ENCODE measurements at places on chromosomes 6 and 20.

DNA sequence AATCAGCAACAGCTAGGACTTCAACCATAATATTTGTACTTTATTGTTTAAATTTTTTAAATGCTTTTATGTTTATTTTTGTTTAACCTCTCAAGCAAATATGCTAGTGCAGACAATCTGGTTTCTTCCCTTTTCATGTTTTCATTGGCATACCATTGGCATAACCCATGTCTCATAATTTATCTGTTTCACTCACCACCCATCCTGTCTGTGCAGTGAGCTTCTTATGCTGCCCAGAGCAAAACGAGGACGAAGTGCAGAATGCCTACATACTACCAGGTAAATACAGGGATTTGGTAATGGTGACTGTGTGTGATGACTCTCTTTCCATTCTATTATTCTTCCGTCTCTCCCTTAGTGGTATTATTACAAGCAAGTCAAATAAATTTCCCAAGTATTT lies 361.4 kb upstream of the KCNQ5 start:
- no peak for DNase-seq

- no peak for DNase-seq
Observed at GRCh38 chr20:61340157-61340556, 88.1 kb downstream of the CDH4 start.

GRCh38 chr20:37342231-37343177 lies 3.4 kb upstream of the SRC start:
- no peak for DNase-seq

DNA sequence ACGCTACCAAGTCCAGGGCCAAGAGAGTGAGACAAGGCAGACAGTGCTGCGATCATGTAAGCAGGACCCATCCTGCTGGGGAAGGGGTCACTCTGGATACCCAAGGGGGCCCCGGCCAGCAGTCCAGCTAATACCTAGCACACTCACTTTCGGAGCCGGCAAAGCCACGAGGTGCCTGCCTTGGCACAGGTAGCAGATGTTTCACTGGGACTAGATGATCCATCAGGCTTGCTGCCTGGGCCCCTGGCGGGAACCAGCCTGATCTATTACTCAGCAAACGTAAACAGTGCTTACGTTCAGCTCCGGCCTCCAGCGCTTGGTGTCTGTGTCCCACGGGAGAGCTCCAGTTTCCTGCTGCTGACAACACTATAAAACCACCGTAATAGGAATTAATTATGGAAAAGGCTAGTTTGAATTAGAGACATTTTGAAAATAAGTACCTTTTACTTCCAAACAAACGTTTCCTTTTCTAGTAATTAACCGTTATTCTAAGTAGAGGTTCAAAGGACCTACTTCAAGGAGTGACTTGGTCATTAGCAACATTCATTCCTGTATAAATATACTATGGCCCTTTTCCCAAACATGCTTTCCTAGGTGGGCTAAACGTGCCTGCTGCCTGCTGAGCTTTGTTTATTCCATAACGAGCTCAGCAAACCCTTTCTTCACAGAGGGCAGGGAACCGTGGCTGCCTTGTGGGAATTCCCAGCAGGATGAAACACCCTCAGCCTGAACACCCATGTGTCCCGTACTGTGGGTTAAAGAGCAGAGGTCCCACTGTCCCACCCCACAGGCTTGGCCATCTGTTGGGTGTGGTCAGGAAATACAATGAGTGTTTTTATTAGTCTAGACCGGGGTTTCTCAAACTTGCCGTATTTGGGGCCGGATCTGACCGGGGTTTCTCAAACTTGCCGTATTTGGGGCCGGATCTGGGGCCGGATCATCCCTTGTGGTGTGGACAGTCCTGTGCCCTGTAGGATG lies 18.4 kb downstream of the SLC22A23 start:
- DNase-seq = no peak

DNA sequence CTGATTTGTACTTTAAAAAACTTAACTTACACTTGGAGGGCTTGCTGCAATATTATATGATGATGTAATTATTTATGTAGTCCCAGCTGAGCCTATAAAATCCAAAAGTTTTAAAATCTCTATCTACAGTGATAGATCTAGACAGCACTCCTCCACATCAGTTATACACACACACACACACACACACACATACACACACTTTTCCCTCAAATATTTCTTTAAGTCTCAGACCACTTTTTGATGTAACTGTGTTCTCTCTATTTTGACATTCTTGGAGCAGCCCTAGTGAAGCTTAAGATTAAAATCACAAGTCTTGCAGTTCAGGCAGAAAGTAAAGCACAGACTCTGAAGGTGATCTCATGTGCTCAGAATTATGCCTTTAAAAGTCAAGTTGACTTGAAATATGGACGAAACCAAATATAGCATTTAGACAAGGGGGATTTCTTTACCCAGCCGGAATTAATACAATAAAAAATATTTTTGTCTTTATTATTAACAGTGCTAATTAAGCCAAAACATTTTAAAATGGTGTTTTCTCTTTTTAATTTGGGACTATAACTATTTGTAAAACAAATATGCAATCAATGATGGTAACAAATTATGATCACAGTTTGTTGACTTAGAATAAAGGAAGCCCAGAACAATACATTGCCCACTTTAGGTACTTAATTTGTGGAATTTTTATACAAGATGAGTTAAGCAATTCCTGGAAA lies 63.5 kb upstream of the TMEM30A start:
- no peak for DNase-seq

GRCh38 chr6:17101422-17102257 lies at the start of gene STMND1:
STMND1 (plus strand) TSS chr6:17102050; CDS start chr6:17102258, 208 bp downstream.
- DNase-seq = no peak

DNA sequence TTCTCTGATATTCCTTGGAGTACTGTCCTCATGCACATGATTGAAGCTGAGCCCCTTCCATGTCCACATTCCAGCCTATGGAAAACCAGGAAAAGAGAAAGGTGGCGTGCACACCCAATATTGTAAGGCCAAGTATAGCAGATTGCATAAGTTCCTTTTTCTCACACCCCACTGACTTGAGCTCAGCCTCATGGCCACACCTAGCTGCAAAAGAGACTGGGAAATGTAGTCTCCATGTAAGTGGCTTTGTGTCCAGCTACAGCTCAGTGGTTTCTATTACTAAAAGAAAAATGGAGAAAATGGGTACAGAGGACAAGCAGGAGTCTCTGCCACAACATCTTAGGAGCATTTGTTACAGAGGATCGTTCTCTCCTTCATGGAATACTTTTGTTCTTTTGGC lies 10.8 kb upstream of the UST start:
- no peak for DNase-seq

DNA sequence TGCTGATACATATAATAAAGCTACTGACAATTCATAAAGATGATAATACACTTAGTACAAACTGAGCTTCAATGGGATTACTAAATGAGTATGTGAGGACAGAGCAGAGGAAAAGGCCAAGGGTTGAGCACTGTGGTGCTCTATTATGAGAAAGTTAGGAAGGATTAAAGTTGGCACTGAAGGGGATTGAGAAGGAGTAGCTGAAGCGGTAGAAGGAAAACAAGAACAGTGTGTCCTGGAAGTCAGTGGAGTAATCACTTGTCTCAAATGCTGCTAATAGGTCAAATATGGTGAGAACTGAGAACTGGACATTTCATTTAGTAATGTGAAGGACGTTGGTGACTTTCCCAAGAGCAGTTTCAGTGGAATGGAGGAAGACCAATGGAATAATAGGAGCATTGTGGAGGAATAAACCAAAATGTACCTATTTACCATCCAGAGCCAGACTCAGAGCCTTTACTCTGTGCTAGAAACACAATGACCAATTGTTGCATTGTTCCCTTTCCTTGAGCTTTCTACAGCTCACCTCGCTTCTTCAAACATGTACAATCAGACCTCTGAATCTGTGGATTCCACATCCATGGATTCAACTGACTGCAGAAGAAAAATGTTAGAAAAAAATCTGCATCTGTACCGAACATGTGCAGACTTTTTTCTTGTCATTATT lies 255.9 kb downstream of the LAMA2 start:
- DNase-seq = no peak

DNA sequence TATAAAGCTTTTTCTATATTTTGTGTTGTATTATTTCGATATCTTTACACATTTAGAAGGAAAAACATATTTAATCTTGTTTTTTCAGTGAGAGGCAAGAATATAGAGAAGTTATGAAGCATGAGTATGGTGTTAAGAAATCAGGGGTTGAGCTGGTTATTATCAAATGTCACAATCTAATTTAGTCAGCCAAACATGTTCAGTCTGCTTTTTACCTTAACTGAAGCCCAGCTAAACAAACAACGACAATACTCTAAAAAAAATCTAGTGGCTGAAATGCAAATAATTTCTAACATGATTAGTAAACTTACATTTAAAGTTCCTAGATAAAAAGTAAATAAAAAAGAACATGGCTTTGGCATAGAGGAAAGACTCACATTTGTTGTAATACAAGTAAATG lies 433.8 kb upstream of the NRSN1 start:
- no peak for DNase-seq

DNA sequence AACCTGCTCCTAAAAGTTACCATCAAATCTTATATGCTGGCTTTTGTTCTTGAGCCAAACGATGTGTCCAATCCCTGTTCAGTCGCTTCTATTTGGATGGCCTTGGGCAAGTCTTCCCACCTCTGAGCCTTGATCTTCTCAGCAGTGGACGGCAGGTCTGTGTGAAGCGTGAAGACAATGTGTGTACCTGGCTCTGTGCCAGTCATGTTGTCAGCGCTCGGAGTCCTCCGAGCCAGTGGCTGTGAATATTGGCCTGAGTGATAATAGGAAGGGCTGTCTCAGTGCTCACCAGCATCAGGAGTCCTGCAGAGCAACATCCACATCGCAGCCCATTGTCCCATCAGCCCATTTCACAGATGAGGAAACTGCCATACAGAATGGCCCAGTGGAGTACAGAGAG lies 219.0 kb downstream of the CDC5L start:
- no peak for DNase-seq

DNA sequence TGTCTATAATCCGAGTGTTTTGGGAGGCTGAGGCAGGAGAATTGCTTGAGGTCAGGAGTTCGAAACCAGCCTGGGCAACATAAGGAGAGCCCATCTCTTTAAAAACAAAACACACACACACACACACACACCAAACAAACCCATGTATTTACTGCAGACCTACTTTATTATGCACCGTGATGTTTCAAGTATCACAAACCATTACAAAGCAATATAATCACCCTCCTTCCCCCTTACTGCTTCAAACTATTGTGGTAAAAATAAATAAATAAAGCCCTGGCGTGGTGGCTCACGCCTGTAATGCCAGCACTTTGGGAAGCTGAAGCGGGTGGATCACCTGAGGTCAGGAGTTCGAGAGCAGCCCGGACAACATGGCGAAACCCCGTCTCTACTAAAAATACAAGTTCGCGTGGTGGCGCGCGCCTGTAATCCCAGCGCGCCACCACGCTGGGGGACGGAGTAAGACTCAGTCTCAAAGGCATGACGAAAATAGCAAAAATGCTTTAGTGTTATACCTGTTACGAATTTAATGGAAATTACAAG lies 1.5 kb downstream of the TBCC start:
- no peak for DNase-seq

GRCh38 chr6:104597541-104598050 lies 262.1 kb downstream of the HACE1 start:
- DNase-seq = no peak

DNA sequence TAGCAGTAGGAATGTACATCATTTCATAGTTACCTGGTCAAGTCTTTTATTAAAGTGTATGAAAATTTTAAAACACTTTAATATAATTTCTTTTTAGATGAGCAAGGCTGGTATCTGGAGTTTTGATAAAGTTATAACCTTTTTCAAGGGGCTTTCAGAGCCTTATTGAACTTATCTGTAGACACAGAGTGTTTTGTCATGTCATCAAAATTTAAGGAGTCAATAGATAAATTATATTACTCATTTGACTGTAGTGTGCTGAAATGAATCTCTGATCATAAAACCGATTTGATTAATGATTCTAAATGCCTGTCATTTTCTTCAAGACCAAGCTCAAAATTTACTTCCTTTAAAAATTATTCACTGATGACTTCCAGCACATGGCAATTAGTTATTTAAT lies 125.6 kb downstream of the ARID1B start:
- DNase-seq = no peak

GRCh38 chr6:109291902-109292301 lies 90.4 kb downstream of the CD164 start:
- DNase-seq = no peak

DNA sequence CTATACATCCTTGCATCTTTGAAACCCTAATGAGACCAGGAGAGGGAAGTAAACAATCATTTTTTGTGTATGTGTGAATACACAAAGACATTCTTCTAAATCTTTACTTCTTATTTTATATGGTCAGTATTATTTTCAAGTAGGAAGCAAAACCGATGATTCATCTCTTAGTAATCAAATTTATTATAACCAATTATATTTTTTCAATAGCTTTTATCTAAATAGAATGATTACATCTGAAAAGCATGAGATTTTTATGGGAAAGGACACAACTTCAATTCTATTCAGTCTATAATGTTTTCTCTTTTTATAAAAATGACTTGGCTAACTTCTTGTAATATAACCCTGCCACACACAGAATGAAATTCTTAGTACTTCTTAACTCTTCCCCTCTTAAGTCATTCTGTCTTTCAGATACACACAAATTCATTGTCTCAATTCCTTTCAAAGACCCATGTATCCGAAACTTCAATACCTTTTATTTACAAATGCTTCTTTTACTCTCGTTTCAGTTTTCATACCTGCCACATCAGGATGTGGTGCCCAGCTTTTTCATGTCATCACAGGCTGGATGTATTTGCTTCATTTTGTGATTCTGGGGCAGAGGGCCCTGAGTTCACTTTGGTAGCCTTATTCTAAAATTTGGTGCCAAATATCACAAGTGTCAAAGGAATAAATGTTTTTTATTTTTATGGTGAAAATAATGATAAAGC lies 227.0 kb downstream of the PHF3 start:
- no peak for DNase-seq

- no peak for DNase-seq
Observed at GRCh38 chr20:5143851-5144250, 17.0 kb downstream of the CDS2 start.

DNA sequence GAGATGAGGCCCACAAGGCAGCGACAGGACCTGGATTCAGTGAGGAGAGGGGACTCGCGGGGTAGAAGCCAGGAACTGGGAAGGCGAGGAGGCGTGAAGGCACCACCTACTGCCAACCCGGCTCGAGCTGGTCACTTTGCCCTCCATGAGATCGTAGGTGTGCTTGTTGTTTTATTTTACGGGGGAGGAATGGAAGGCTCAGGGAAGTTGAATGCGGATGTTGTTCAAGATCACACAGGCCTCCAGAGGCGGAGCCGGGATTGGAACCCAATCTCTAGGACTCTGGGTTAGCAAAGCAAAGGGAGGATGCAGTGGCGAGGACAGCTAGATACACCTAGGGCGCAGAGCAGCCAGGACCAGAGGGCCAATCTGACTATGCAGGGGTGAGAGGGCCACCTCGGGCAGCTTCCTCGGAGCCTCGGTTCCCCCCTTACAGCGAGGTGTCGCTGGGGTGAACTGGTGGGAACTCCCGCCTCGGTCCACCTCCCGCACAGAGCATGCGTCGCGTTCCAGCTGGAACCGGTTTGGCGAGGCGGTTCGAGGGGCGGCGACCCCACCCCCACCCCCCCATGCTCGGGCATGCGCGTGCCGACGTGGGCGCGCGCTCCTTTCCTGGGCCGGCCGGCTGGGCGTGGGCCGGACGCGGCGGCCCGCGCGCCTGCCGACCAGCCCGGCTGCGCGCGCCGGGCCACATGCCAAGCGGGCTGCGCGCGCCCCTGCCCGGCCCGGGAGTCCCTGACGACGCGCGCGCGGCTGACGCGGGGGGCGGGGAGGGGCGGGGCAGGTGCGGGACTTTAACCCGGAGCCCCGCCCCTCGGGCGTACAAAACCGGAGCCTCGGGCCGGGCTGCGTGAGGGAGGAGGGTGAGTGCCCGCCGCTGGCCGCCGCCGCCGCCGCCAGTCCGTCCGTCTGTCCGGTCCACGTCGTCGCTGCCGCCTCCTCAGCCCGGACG lies 80.4 kb upstream of the MYL9 start:
- DNase-seq = peak; percentile 71
